ENCODE measurements at places on chromosomes 11 and 22.

GRCh38 chr11:106063009-106063408 is 14.1 kb downstream of the KBTBD3 start:
- no peak for DNase-seq

- no peak for DNase-seq
These were observed 29.7 kb upstream of the ANO1 start for GRCh38 chr11:70048279-70049024.

DNA sequence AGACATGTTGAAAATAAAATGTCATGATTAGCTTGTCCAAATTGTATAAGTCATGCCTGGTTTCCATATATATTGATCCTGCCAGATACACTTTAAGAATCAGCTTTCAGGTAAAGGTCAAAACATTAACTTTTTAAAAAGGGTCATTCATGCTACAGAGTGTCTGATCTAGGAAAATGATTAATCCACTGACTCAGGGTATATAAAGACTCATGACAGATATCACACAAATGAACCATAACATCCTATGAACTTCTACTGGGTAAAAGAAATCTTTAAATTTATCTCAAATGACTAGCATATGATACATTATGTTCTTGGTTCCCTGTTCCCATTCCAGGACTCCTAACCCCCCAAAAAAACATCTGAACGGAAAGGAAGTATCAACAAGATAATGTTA is 11.7 kb downstream of the MRTFA start:
- DNase-seq: no peak

DNA sequence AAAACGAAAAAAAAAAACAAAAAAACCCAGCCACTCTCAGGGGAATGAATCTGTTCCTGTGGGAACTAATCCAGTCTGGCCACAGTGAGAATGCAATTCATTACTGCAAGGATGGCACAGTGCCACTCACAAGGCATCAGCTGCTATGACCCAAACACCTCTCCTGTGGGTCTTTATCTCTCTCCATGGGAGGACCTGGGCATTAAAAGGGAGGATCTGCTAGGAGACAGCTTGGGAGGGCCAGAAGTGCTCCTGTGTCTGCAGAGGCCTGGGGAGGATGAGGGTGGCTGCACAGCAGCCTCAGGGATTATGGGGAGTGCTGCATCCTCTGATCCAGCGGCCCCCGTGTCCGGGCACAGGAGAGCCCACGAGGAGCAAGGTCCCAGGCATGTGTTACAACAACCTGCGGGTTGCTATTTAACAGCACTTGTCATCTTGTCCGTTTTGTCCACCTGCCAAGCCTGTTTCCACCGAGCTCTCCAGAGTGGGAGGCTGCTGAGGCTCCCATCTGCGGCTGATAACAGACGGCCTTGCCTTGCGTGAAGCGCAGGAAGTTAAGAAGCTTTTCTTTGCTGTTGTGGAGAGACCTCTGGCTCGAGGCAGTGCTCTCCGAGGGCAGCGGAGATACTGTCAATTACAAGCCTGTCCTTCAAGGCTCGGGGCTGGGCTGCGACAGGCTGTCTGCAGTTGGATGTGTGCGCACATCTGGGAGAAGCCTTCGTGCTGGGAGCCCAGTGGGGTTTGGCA is 97.7 kb downstream of the NXPE2 start:
- DNase-seq: no peak

DNA sequence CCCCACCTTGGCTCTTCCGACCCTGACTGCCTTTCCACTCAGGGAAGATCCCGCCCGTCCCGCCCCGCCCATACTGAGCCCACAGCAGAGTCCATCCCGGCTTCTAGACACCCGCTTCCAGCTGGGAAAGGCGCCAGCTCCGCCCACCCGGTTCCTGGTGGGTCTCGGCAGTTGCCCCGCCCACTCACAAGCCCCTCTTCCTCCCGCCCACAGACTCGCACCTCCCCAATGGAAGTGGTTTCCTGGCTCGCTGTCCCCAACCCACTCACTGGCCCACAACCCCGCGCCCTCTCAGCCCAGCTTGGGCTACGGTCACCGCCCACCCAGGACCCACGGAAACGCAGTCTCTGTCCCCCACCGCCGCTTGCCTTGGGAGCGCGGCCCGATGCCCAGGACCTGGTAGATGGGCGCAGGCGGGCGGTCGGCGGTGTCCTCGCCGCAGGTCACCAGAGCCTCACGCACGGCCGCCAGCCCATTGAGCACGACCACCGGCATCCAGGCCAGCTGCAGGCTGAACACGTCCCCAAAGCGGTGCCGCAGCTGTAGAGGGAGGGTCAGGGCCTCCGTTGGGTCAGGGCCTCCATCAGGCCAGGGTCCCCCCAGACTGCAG is 22.2 kb upstream of the CYP2D6 start:
- no peak for DNase-seq

GRCh38 chr22:31929167-31929930 is 15.0 kb upstream of the YWHAH start:
- DNase-seq: no peak

Measured in activated T-helper 1 cell treated with anti-CD3 and anti-CD28 coated beads, Interleukin-2, amount 50 U/mL, for 16 hours (primary cell).